A549 treated with DMSO at 1 μM for 4 hours (cell line): ENCODE measurements at places on chromosomes 3 and 15. TPM values are rescaled to one million over a fixed set of nuclear protein-coding genes. Genes with fewer than 3 reads are reported as not detected.

The UROC1 gene
- total RNA-seq, result not detected in 5 replicates

The TLR9 gene
- 0.06 TPM in 1 of 5 replicates, not detected in the others for total RNA-seq

The BMF gene
- 1.3 to 4.0 TPM (median 1.6 TPM) in 5 replicates for total RNA-seq

The ERC2 gene
- total RNA-seq, result 0.10 to 0.30 TPM (median 0.23 TPM) in 3 of 5 replicates, not detected in the others

The GOLGA8G gene
- total RNA-seq, result 0.04 TPM in 1 of 5 replicates, not detected in the others

The GNAT1 gene
- 0.09 TPM in 1 of 5 replicates, not detected in the others for total RNA-seq

The SLC22A13 gene
- 0.05 to 0.09 TPM in 2 of 5 replicates, not detected in the others for total RNA-seq

The CPNE9 gene
- total RNA-seq, result 0.08 to 0.33 TPM (median 0.15 TPM) in 4 of 5 replicates, not detected in the other
